ENCODE measurements at places on chromosomes 12 and 14.

GRCh38 chr14:76498463-76498935 is 122.6 kb downstream of the ESRRB start:
- no peak for DNase-seq

DNA sequence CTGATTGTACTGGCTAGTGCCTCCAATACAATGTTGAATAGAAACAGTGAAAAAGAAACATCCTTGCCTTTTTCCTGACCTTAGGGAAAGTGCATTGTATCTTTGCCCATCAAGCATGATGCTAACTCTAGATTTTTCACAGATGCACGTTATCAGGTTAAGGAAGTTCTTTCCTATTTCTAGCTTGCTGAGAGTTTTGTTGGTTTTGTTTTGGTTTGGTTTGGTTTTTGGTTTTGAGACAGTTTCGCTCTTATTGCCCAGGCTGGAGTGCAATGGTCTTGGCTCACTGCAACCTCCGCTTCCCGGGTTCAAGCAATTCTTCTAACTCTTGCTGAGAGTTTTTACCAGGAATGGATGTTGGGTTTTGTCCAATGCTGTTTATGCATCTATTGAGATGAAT is 89.0 kb downstream of the BRMS1L start:
- no peak for DNase-seq

DNA sequence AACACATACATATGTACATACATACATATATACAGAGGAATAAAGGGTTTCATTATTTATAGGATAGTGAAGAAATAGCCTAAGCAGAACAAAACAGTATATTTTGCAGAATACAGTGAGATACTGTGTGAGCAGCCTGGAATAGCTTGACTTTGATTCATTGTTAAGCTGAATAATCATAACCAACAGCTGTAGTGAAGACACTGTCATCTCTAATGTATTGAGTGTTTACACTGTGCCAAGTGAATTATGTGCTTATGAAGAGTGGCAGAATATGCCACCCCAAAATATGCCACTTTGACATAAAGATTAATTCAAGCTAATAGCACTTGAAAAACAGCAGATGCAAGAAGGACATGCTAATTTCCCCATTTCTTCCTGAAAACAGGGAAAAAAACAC is 48.2 kb upstream of the LRFN5 start:
- no peak for DNase-seq

GRCh38 chr14:59360233-59360632 is 104.9 kb downstream of the GPR135 start:
- DNase-seq, result no peak

DNA sequence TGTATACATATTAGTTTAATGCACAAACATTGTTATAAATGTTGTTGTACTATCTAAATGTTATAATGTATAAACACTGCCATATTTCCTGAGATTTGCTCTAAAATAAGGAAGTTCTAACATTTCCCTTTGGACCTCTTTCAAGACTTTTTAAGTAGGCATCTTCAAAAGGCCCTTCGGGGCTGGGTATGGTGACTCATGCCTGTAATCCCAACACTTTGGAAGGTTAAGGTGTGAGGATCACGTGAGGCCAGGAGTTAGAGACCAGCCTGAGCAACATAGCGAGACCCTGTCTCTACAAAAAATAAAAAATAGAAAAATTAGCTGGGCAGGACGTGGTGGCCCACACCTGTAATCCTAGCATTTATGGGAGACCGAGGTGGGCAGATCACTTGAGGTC is 35.5 kb downstream of the FBLN5 start:
- DNase-seq, result no peak

DNA sequence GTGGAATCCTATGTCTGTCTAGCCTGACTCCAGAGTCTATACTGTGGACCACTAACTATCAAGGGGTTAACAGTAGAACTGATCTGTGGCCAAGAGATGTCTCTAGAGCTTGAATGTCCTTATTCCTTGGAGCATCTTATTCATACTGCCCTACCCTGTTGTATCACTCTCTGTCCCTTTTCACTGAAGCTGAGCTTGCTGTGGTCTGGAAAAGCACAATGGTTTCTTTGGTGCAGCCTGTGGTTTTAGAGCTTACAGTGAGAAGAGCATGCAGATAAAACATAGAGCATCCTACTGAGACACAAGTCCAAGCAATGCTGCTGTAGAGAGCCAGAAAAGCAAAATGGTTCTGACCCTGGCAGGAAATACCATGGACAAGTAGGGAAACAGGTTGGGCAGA is 367.0 kb upstream of the ATP2B1 start:
- DNase-seq, result no peak

DNA sequence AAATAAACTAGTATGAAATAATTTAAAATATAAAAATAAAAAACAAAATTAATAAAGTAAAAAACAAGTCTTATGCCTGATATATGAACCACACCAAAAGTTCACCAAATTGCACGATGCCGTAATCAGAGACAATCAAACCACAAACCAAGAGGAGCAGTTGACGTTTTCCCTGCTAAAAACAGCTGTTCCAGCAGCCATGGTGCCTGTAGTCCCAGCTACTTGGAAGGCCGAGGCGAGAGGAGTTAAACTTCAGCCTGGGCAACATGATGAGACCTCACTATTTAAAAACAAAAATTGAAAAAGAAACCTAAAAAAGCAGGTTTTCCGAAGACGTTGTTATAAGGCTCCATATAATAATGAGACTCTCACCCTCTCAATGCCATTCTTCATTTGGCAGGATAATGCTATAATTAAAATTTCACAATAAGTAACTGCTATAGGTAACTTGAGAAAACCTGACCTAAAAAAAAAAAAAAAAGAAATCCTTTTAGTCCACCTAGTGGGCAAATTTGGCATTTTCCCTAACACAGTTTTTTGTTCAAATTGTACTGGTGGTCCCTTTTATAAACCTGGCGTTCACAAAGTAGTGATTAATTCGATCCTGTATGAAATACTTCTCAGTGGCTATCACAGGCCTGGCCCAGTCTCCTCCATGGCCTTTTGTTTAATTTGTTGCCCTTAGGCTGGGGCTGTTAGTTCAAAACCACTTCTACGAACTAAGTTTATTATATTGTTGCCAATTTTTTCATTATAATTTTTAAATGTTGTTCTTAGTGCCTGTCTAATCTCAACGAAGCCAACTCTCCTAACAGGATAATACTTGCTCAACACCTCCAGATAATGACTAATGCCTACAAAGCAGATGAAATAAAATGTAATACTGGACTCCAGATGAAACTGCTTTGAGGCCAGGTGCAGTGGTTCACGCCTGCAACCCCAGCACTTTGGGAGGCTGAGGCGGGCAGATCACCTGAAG is 62.1 kb downstream of the TNFAIP2 start:
- DNase-seq, result no peak

- DNase-seq, result no peak
Measured at GRCh38 chr12:52821826-52822660, 8.1 kb upstream of the KRT4 start.

GRCh38 chr12:517538-517937 is 57.8 kb downstream of the B4GALNT3 start:
- no peak for DNase-seq

GRCh38 chr14:83461521-83461920 is 1927.9 kb upstream of the SEL1L start:
- no peak for DNase-seq

- no peak for DNase-seq
Measured at GRCh38 chr12:25557830-25558436, 4.8 kb upstream of the LMNTD1 start.

DNA sequence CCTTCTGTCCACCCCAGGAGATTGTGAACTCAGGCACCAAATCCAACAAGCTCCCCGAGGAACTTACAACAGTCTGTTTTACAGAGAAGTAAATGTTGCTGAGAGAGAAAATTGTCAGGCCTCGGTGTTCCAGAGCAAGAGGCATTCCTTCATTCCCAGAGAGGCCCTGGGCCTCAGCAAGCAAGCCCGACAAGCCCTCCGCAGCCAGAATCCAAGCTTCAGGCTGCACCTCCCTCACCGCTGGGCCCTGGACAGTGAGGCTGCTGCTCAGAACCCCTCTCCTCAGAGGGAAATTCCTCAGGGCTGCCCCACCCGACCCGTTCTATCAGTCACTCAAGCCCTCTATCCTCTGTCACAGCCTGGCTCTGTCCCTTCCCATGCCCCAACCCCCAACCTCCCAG is 56.4 kb downstream of the ZFP36L1 start:
- DNase-seq, result no peak

GRCh38 chr14:100955201-100955600 is 51.7 kb upstream of the RTL1 start:
- no peak for DNase-seq

DNA sequence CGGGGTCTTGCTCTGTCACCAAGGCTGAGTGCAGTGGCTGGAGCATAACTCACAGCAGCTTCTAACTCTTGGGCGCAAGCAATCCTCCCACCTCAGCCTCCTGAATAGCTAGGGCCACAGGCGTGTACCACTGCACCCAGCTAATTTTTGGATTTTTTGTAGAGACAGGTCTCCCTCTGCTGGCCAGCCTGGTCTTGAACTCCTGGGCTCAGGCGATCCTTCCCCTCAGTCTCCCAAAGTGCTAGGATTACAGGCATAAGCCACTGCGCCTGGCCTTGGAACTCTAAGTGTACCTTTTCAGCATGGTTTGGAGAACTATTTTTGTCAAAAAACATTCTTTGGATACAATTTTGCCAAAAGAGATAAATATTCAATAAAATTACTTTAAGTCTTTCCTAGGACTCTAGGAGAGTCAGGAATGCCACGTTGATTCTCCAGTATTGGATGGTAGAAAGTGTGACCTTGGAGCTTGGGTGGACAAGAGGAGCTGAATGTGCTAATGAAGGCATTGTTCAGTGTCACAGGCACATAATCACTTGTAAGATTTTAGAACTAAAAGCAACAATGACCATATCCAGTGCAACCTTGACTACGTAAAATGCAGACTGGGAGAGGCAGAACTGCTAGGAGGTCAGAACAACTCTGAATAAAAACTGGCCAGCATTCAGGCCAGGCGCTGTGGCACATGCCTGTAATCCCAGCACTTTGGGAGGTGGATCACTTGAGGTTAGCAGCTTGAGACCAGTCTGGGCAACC is 2.8 kb downstream of the SRSF9 start:
- DNase-seq, result peak; percentile 8

DNA sequence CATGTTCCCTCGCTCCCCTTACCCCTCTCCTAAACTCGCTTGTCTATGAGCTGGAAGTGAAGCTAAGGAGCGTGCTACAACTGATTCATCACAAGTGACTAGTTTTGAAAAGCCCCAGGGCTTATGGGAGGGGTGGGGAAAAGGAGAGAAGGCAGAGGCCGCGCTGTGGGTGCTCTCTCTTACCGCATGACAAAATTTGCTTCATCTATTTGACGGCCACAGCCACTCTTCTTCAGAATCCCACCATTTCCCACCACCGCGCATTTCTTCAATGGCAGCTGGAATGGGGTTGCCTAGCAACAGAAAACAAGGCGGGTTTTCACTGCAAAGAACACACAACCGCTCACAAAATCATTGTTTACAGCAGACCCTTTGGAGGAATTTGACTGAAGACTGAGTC is 79.4 kb downstream of the ST8SIA1 start:
- DNase-seq, result no peak

DNA sequence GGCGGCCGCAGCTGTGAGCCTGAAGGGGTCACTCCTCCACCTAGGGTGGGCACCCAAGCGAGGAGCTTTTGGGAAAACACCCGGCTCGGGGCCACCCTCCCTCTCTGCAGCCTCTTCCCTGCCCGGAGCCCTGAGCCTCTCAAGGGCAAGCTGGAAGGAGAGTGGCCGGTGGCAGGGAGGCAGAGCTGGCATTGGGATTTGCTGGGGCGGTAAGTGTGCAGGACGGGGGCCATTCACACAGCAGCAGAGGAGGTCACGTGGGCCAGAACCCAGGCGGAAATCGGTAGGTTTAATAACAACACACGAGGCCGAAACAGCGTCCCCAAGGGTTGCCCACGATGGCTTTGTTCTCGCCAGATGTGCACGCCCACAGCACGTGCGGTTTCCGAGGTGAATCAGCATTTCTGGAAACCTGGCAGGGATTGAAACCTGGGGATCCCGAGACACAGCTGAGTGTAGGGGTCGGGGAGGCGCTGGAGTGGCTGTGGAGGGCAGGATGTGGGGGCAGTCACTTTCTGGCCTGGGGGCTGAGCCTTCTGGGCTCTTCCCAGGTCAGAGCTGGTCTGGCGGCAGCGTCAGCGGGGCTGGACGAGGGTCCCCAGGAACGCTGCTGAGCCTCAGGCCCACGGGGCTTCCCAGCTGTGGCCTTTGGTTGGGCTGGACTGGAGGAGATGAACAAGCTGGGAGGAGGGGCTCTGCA is 23.5 kb downstream of the NOC4L start:
- no peak for DNase-seq

GRCh38 chr14:55609681-55610080 is 29.7 kb downstream of the KTN1 start:
- no peak for DNase-seq

- DNase-seq, result no peak
Measured at GRCh38 chr12:53235742-53236442, 3.9 kb upstream of the RARG start.

- no peak for DNase-seq
Measured at GRCh38 chr12:122730215-122731014, at the start of gene HCAR1. TSS of gene HCAR1 (minus strand) at chr12:122730844. CDS start at chr12:122730339, 505 bp downstream.

DNA sequence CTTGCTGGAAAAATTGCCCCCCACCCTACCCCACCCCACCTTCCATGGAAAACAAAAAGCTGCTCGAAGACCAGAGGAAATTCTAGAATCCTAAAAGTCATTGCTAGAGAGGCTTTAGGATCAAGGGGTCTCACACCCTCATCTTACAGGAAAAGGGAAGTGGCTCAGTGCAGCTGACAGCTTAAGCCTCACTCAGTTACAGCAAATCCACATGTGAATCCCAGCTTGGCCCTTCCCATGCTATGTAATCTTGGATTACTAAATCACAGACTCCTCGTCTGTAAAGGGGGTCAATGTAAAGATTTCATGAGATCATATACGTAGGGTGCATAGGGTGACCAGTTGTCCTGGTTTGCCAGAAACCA is 25.9 kb downstream of the CMKLR1 start:
- DNase-seq, result no peak

DNA sequence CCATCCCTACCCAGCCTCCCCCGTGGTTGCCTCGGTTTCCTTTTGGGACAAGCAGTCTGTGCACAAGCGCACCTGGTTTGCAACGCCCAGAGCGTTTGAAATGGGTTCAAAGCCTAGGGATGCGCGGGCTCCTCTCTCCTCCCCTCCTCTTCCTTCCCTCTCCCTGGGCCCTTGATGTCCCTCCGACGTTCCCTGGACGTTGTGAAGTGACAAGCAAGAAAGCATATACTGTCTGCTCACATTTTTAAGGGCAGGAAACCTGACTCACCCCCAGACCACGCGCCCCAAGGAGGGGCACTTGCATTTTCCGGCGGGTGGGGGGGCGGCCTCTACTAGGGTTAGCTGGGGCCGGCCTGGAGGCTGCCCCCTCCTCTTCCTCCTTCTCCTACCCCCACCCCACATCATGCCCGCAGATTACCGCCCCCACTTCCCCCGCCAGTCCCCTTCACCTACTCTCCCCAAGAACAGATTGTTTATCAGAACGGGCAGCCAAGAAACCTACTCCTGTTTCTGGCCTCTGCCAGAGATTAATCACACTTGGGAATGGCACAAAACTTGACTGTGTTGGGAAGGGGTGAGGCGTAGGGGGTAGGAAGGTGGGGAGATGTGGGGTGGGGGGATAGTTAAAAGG is 9.5 kb upstream of the IRF2BPL start:
- peak; percentile 39 for DNase-seq

Data from activated naive CD4-positive, alpha-beta T cell (primary cell).